NCI-H526 treated with DMSO at 0.1 percent for 48 hours (cell line): ENCODE measurements at places on chromosomes 2 and 18.

DNA sequence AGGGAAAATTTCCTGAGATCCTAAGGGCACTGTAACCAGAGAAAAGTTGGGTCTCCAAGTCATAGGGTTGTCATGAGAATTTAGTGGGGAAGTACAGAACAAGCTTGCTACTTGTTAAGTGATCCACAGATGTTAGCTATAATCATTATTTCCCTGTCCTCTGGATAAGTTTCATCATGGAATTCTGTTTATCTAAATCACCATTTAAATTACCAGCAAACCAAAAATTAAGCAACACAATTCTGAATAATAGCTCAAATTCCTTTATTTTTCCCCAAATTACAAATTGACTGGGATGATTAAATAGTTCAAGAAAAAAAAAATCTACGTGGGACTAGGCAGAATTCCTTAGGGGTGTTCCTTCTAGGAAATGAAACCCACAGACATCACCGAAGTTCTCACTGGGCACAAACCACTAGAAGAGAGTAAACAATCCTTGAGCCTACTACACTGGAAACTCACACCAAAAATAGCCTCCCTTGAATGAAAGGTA lies 159.5 kb downstream of the COL6A3 start:
- DNase-seq, result no peak

- DNase-seq, result no peak
Observed at GRCh38 chr2:179344280-179344964, 79.8 kb upstream of the SESTD1 start.

DNA sequence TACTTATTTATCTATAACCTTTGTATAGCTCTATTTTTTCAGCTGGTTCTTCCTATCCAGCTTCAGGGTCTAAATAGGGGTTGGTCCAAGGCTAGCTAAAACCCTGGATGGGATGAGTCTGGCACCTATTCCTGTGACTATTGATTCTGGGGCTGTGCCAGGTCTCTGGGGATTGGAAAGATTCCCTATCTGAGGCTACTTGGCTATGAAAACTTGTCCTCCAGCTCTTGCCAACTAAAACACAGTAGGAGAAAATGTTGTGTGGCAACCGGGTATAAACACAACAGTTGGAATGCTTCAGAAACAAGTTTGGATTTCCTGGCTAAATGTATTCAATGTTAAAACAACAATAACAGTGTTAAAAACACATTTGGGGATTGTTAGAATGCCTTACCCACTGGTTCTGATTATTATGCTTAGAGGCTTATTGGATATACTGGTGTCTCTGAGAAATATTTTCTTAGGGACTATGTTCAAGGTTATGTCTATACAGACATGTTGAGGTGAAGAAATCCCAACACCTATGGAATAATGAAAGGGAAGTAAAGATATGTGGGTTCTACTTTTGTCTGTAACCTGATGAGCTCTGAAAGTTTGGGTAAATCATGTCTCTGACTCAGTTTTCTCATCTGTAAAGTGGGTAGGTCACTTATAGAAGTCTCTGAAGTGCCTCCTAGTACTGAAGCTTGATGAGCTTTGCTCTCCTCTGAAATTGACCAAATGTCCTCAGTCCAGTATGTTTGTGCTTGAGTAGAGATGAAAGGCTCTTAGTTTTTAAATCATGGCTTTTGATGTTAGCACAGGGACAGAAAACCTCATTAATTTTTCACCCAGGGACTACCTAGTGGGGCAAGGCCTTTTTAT lies 460.7 kb downstream of the MTX2 start:
- DNase-seq, result no peak

- DNase-seq, result peak; percentile 15
Observed at GRCh38 chr2:10412380-10412779, 35.7 kb downstream of the ODC1 start.

GRCh38 chr2:143692162-143692561 lies 562.9 kb downstream of the ARHGAP15 start:
- no peak for DNase-seq

DNA sequence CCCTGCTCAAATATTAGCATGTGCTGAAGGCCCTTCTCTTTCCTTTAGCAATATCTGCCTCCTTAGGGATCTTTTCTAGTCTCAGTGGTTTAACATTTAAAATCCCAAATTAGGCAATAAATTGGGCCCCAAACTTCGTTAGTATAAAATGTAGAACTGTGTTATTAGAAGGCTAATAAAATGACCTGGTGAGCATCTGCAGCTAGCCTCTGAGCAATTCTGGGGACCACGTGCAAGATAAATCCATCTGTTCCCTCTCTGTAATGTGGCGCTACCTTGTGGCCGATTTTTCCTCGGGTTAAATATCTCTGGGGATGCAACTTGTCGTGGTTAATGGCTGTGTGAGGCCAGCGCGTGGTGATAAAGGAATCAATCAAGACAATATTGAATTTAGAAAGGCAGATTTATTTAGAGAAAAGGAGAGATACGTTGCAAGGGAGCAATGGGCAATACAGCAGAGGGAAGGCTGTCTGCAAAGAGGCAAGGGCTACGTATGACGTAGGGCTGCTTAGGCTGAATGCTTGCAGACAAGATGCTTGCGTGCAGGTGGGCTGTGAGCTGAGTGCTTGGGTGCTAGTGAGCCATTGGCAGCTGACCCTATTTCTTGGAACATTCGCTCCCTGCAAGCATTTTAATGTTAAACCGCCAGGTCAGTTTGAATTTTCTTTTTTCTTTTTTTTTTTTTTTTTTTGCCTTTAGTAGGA lies 18.5 kb upstream of the IL36G start:
- DNase-seq, result no peak

DNA sequence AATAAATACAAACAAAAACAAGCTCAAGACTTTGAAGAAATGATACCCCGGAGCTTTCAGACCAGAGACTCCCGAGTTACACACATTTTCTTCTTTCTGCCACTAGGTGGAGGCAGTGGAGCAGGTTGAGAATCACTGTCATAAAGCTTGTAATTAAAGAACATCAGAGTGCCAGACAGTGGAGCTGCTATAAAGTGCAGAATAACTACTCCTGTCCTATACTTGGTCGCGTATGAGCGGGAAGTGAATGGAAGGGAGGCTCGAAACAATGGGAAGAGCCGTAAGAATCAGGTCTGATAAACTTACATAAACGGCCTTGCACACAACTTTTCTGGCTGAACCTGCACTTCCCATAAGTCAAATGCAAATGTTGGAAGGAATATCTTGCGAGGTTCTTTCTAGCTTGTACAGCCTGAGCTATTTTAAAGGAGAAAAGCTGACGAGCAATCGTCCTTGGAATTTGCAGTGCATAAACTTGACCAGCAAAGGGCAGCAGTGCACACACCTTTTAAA lies 189.0 kb downstream of the RPIA start:
- peak; percentile 95 for DNase-seq

DNA sequence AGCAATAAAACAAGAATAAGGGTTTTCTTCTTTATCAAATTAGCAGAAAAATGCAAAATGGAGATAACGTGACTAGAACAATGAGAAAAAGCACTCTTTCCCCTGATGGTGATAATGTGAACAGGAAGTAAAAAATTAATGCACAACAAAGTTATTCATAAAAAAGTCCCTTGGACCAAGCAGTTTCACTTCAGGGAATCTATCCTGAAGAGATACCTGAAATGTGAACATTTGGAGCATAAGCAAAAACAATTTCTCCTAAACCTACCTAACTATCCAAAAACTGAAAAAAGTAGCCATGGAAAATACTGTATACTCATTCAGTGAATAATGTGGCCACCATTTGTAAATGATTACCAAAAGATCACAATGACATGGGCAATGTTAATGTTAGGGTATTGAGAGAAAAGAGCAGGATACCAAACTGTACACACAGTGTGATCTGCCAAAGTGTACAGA lies 48.7 kb downstream of the TRIP12 start:
- DNase-seq, result no peak

DNA sequence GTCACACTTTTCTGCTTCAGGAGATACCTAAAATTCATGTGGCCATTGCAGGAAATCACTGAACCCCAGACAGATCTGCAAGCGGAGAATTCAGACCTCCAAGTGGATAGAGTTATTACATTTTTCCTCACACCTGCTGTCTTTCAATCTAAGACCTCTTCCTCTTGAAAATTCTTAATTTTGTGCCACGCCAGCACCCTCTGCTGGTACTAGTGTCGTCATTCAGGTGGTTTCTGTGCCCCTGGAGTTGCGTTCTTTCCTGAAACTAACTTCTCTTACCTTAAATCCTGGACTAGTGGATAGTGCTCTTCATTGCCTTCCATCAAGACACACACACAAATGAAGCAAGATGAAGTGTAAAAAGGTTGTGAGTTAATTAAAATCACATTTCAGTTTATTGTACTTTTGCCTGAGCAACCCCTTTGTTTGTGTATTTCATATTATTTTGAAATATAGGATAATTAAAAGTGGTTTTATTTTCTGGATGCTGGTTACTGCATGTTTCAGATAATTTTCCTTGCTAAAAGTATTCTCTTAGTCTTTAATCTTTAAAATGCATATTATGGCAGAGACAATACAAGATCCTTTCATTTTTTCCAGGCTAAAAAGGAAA lies 1.6 kb upstream of the DNER start:
- peak; percentile 20 for DNase-seq

GRCh38 chr2:109031476-109032228 lies 42.6 kb upstream of the EDAR start:
- peak; percentile 15 for DNase-seq

GRCh38 chr18:35755369-35755768 lies 173.8 kb downstream of the GALNT1 start:
- DNase-seq, result no peak
